ENCODE measurements at places on chromosomes 1 and 21. TPM values are rescaled to one million over a fixed set of nuclear protein-coding genes. Genes with fewer than 3 reads are reported as not detected.

ACTA1 gene
- total RNA-seq: 0.19 TPM

CR1L gene
- total RNA-seq: not detected

ATAD3C gene
- under 0.01 TPM for total RNA-seq

PGLYRP3 gene
- 14.4 TPM for total RNA-seq

APCS gene
- not detected for total RNA-seq

PRKCZ gene
- total RNA-seq: 16.2 TPM

PLA2G2D gene
- total RNA-seq: 0.19 TPM

ARMH1 gene
- not detected for total RNA-seq

PSMG1 gene
- 33.8 TPM for total RNA-seq

CDCA8 gene
- 3.4 TPM for total RNA-seq

OPRD1 gene
- not detected for total RNA-seq

CLCA4 gene
- 135 TPM for total RNA-seq

DNAJC28 gene
- total RNA-seq: 0.57 TPM

SHISA4 gene
- 3.3 TPM for total RNA-seq

ERICH3 gene
- total RNA-seq: not detected

PCNX2 gene
- 5.2 TPM for total RNA-seq

GRHL3 gene
- total RNA-seq: 99.6 TPM

CHODL gene
- 0.57 TPM for total RNA-seq

FAM76A gene
- 9.9 TPM for total RNA-seq

SLC22A15 gene
- total RNA-seq: 12.0 TPM

FHL3 gene
- total RNA-seq: 6.2 TPM

RLF gene
- 13.2 TPM for total RNA-seq
